ENCODE measurements at places on chromosomes 2 and 18.

GRCh38 chr2:12716032-12716281, 779 bp upstream of the TRIB2 start:
- DNase-seq: no peak

DNA sequence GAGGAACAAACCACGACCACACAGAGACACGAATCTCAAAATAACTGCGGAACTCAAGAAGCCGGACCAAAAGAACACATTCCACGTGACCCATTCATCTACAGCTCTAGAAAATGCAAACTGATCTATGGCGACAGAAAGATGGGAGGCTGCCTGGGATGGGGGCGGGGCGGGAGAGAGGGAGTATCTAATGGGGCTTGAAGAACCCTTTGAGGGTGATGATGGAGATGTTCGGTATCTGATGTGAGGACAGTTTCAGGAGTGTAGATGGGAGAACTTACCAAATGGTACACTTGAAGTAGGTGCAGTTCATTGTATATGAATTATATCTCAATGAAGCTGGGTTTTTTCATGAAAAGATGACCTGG, 34.6 kb upstream of the KLF11 start:
- no peak for DNase-seq

DNA sequence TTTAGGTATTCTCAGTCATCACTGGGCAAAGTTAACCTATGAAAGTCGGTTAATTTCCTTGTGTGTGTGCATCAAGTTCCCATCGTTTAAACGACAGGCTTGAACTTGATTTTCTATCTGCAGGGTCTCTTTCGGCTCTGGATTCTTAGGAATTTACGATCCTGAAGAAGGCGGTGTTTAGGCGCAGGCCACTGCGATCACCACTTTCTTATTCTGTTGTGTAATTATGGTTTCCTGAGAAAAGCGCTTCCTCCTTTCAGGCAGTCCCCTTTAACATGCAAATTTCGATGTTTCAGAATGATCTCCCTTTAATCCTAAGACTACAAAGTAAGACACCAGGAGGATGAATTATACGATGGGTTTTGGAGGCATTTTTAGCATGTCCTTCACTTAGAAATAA, 27.9 kb upstream of the MBP start:
- no peak for DNase-seq

DNA sequence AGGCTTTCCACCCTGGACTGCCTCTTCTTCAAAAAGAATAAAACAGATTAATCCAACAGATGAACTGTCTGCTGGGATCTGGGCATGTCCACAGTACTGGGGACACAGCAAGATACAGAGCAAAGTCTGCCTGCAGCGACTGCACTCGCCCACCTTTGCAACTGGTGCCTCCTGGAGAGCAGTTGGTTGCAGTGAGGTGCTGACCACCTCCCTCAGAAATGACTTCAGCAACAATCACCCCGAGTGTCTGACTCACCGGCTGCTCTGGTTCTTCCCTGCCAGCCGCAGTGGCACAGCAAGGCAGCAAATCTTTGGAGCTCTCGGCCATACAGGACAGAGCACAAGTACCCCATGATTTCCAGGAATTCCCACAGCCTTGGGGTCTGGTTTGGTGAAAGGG, 179.7 kb downstream of the ANAPC1 start:
- DNase-seq: no peak

- no peak for DNase-seq
Observed at GRCh38 chr2:179605341-179605740, 256.1 kb downstream of the ZNF385B start.

DNA sequence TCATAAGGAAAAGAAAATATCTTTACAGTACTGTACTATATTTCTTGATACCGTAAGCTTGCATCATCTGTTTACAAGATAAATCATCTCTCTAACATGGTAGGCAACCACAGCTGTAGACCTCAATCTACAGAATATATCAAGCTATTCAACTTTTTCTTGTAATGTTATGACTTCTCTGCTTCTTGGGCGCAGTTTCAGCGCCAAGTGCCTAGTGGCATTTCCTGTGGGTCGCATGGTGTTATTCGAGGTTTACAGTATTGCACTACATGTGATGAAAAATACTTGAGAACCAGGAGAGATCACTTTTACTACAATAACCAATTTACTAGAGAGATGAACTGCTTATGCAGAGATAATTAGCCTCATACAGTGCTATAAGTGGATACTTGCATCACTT, 34.0 kb upstream of the SESTD1 start:
- no peak for DNase-seq

All from DMS79 (cell line).